ENCODE measurements at places on chromosomes 3 and 15. TPM values are rescaled to one million over a fixed set of nuclear protein-coding genes. Genes with fewer than 3 reads are reported as not detected.

- H3K36me3 ChIP-seq, result no peaks in the 10 kb centered on the region
- H3K27ac ChIP-seq, result no peak overlapping the region
- no peaks in the 10 kb centered on the region for H3K27me3 ChIP-seq
- H3K4me1 ChIP-seq, result peaks cover 12% of the 10 kb centered on the region
- no peak for DNase-seq
Measured at GRCh38 chr15:80061582-80061981, 2.1 kb downstream of the ZFAND6 start.

- H3K4me3 ChIP-seq, result no peak overlapping the region
- H3K27ac ChIP-seq, result no peak overlapping the region
- no peaks in the 10 kb centered on the region for H3K27me3 ChIP-seq
- no peaks in the 10 kb centered on the region for H3K4me1 ChIP-seq
- no peaks in the 10 kb centered on the region for H3K36me3 ChIP-seq
- no peak for DNase-seq
Measured at GRCh38 chr3:64612916-64613526, 74.8 kb downstream of the ADAMTS9 start.

DNA sequence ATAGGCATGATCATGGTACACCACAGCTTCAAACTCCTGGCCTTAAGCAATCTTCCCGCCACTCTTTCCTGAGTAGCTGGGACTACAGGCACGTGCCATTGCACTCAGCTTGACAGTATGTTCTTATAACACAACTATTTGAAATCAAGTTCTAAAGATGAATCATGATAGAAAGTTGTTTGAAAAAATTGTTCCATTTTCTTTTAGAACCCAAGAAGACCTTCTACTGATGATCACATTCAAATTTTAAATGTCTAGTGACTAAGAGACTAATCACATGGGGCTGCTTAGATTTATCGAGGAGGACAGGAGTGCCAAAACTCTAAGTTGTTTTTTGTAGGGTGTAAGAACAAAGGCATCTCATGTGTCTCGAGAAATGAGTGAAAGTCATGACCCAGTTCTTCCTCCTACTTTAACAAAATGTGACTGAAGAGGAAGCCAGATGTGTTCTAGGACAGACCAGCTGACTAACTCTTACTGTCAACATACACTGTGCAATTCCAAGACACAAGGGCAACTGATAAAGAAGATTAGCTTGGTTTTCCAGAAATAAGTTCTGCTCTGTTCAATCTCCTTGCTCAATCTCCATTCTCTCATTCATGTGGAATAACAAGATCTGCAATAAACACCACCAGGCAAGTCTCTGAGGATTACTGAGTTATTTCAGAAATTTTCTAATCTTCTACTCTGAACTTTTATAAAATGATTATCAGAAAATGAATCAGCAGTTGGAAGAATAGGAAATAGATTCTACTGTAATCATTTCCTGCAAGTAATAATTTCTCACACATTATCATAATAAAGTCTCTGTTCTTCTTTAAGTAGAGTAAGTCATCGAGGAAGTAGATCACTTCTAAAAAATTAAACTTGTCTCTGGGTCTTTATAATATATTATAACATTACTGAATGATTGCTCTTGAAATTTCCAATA lies 122.6 kb upstream of the CCNL1 start:
- H3K27me3 ChIP-seq, result no peaks in the 10 kb centered on the region
- no peak overlapping the region for H3K4me3 ChIP-seq
- H3K4me1 ChIP-seq, result peaks cover 13% of the 10 kb centered on the region
- H3K27ac ChIP-seq, result no peak overlapping the region
- H3K36me3 ChIP-seq, result no peaks in the 10 kb centered on the region

DNA sequence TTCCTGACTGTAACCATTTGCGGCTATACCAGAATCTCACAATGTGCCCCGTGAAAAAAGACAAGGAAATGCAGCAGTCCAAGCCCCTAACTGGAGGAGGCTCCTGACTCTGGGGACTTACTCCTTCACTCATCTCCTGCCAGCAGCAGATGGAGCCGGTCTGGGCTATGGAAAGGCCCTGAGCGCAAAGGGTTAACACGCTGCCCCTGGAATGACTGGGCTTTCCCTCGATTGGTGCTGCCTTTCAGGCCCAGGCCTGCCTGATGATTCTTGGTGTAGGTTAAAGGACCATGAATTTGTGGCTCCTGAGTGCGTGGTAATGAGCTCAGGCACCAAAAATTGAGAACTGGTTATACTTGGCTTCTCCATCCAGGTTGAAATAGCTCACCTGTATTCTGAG lies 42.3 kb upstream of the GALNT15 start:
- no peak overlapping the region for H3K27ac ChIP-seq
- no peaks in the 10 kb centered on the region for H3K27me3 ChIP-seq
- DNase-seq, result no peak
- no peak overlapping the region for H3K4me3 ChIP-seq

- H3K27me3 ChIP-seq, result peaks cover 16% of the 10 kb centered on the region
- no peak overlapping the region for H3K27ac ChIP-seq
- H3K4me3 ChIP-seq, result no peak overlapping the region
Measured at GRCh38 chr3:325495-325894, 128.9 kb downstream of the CHL1 start.

DNA sequence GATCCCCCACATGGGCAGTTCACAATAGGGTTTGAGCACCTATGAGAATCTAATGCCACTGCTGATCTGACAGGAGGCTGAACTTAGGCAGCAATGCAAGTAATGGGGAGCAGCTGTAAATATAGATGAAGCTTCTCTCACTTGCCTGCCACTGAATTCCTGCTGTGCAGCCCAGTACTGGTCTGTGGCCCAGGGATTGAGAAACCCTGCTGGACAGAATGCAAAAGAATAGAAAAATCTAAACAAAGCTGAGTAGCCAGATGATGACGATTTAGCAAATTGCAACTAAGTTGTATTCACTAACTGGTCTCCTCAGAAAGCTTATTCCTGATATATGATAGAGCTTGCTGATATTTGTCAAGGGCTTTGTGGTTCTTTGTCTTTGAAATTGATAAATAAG lies 34.3 kb upstream of the APH1B start:
- DNase-seq, result no peak
- H3K36me3 ChIP-seq, result no peaks in the 10 kb centered on the region
- no peaks in the 10 kb centered on the region for H3K27me3 ChIP-seq
- H3K27ac ChIP-seq, result no peak overlapping the region

- H3K4me1 ChIP-seq, result no peaks in the 10 kb centered on the region
- no peaks in the 10 kb centered on the region for H3K27me3 ChIP-seq
- H3K4me3 ChIP-seq, result no peak overlapping the region
- H3K36me3 ChIP-seq, result no peaks in the 10 kb centered on the region
- DNase-seq, result no peak
- no peak overlapping the region for H3K27ac ChIP-seq
Measured at GRCh38 chr3:5404718-5405117, 217.2 kb downstream of the EDEM1 start.

DNA sequence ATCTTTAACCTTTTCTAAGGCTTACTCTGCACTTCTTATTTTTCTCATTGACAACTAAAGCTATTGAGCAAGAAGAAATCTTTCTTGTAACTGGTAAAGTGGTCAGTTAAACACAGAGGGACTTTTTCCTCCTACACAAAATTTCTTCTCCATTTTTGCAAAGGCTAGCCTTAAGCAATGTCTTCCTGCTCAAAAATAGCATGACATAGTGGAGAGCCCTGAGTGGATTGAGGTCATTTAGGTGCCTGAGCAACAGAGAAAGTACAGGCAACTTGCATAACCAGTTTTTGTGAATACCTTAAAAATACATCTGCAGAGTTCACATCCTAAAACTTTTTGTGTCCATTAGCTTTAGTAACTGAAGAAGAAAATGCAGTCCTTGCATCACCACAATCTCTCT lies 144.7 kb upstream of the TTC14 start:
- H3K36me3 ChIP-seq, result no peaks in the 10 kb centered on the region
- peaks cover 7% of the 10 kb centered on the region for H3K4me1 ChIP-seq
- no peak overlapping the region for H3K4me3 ChIP-seq
- H3K27ac ChIP-seq, result no peak overlapping the region
- DNase-seq, result peak; percentile 52
- H3K27me3 ChIP-seq, result no peaks in the 10 kb centered on the region

DNA sequence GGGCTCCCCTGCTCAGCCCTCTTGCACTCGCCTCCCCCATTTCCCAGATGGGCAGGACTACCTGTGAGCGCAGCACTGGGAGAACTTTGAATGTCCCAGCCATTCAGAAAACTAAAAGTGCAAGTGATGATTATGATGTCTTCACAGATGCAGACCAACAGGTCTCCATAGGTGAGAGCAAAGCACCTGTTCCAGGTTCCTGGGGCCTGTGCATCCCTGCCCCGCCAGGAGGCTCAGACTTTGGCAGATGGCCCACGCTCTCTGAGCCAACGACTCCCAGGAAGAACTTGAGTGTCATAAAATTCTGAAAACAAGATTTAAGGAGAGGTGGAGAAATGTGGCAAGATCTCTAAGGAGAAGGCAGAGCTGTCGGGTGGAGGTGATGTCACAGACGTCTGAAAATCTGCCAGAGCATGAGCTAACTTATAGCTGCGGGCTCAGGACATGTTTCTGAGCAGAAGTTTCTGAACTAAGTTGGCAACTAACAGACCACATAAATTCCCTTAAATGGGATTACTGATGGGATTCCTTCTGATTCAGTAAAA lies 110.8 kb upstream of the IGF1R start:
- H3K27ac ChIP-seq, result no peak overlapping the region
- H3K36me3 ChIP-seq, result no peaks in the 10 kb centered on the region

DNA sequence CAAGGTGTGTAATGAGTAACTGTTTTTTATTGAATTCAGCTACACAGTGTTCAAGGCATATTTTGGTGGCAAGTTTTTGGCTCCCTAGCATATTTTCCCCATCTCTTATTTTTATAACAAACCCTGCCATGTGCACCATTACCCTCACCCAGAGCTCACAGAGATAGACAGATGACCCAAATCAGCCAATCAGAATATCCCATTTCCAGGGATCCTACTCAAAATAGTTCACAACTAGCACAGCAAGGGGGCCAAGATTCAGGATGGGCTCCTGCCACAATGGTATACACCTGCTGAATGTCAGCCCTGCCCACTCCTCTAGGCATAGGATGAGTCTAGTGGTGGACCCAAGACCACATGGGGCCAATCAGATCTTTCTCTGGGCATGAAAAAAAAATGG lies 78.8 kb upstream of the SETMAR start:
- DNase-seq, result no peak
- peaks cover 4% of the 10 kb centered on the region for H3K27me3 ChIP-seq
- no peak overlapping the region for H3K27ac ChIP-seq
- no peaks in the 10 kb centered on the region for H3K36me3 ChIP-seq
- H3K4me3 ChIP-seq, result no peak overlapping the region
- H3K4me1 ChIP-seq, result no peaks in the 10 kb centered on the region

- peak; percentile 5 for DNase-seq
- peaks cover 5% of the 10 kb centered on the region for H3K36me3 ChIP-seq
- peaks cover 14% of the 10 kb centered on the region for H3K4me1 ChIP-seq
Measured at GRCh38 chr3:104635872-104636580, 730.7 kb upstream of the ALCAM start.

- no peaks in the 10 kb centered on the region for H3K4me1 ChIP-seq
- H3K36me3 ChIP-seq, result no peaks in the 10 kb centered on the region
- H3K27me3 ChIP-seq, result peaks cover 15% of the 10 kb centered on the region
- no peak overlapping the region for H3K4me3 ChIP-seq
- no peak for DNase-seq
- H3K27ac ChIP-seq, result no peak overlapping the region
Measured at GRCh38 chr3:3119393-3119851, 7.3 kb upstream of the TRNT1 start.

DNA sequence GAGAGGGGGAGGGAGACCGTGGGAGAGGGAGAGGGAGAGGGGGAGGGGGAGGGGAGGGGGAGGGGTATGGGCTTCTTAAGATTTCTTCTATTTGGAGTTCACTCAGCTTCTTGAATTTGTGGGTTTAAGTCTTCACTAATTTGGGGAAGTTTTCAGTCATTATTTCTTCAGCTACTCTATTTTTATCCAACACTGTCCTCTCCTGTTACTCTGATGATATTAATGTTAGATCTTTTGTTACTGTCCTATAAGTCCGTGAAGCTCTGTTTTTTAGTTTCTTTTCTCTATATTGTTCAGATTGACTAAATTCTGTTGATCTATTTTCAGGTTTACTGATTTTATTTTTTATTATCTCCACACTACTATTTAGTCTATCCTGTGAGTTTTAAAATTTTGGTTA lies 351.5 kb upstream of the TPM1 start:
- H3K27ac ChIP-seq, result no peak overlapping the region
- no peaks in the 10 kb centered on the region for H3K36me3 ChIP-seq
- no peak for DNase-seq
- no peaks in the 10 kb centered on the region for H3K27me3 ChIP-seq
- H3K4me3 ChIP-seq, result no peak overlapping the region
- H3K4me1 ChIP-seq, result no peaks in the 10 kb centered on the region

- H3K27ac ChIP-seq, result no peak overlapping the region
- no peaks in the 10 kb centered on the region for H3K27me3 ChIP-seq
- H3K4me1 ChIP-seq, result no peaks in the 10 kb centered on the region
- no peak for DNase-seq
Measured at GRCh38 chr15:45670091-45670490, 35.3 kb downstream of the SQOR start.

- H3K4me1 ChIP-seq, result no peaks in the 10 kb centered on the region
- no peak overlapping the region for H3K27ac ChIP-seq
- peak; percentile 5 for DNase-seq
- no peaks in the 10 kb centered on the region for H3K36me3 ChIP-seq
- no peak overlapping the region for H3K4me3 ChIP-seq
- H3K27me3 ChIP-seq, result no peaks in the 10 kb centered on the region
Measured at GRCh38 chr15:93852761-93853160, 378.6 kb upstream of the MCTP2 start.

GRCh38 chr3:25235466-25235865 lies 192.6 kb upstream of the RARB start:
- no peak overlapping the region for H3K4me3 ChIP-seq
- no peak for DNase-seq
- no peaks in the 10 kb centered on the region for H3K36me3 ChIP-seq
- H3K4me1 ChIP-seq, result no peaks in the 10 kb centered on the region
- H3K27me3 ChIP-seq, result no peaks in the 10 kb centered on the region

DNA sequence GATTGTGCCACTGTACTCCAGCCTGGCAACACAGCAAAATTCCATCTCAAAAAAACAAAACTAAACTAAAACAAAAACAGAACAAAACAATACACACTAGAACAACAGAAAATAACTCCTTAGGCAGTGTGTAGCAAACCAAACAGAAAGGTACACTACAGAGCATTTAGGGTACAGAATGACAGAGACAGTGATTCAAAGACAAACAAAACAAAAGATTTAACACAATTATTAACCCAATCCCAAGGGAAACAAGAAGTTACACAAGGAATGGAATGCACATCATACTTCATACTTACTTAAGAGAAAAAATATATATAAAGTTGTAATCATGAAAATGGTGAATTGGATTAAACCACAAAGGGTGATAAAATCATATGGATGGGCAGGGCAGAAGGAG lies 12.9 kb downstream of the SLC25A20 start:
- no peak overlapping the region for H3K4me3 ChIP-seq
- no peak for DNase-seq
- no peaks in the 10 kb centered on the region for H3K27me3 ChIP-seq
- no peaks in the 10 kb centered on the region for H3K36me3 ChIP-seq

- no peak overlapping the region for H3K4me3 ChIP-seq
- no peaks in the 10 kb centered on the region for H3K4me1 ChIP-seq
- no peak for DNase-seq
- H3K36me3 ChIP-seq, result no peaks in the 10 kb centered on the region
Measured at GRCh38 chr3:45772341-45773035, 23.8 kb downstream of the SLC6A20 start.

The ADAMTS9 gene
- total RNA-seq, result not detected

The SENP5 gene
- 31.4 TPM for total RNA-seq

The GOLGB1 gene
- 30.2 TPM for total RNA-seq

The LTF gene
- not detected for total RNA-seq

The ARGFX gene
- not detected for total RNA-seq

The RASGRF1 gene
- total RNA-seq, result not detected

The CD200 gene
- not detected for total RNA-seq

The CASR gene
- not detected for total RNA-seq

The GOLGA8Q gene
- not detected for total RNA-seq
